ENCODE measurements at places on chromosomes 7 and 10. TPM values are rescaled to one million over a fixed set of nuclear protein-coding genes. Genes with fewer than 3 reads are reported as not detected.

- no peak for DNase-seq
Observed at GRCh38 chr7:95632609-95633008, 36.3 kb upstream of the PDK4 start.

DNA sequence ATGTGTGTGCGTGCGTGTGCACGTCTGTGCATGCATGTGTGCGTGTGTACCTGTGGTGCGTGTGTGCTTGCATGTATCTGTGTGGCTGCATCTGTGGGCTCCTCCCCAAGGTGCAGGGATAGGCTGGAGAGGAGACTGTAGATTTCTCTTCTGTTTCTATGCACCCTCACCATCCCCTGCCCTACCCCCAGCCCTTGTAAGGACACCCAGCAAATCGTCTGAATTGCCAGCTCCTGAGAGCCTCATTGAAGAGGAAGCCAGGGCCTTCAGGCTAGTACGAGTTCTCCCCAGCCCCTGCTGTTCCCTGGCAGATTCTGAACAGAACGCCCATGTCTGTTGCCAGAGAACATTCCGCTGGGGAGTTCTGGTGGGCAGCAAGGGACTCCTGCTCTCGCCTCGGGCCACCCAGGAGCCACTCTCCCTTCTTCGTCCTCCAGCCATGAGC, 17.0 kb upstream of the TRIM8 start:
- DNase-seq = no peak

- peak; percentile 55 for DNase-seq
Observed at GRCh38 chr10:15245530-15245929, 77.0 kb upstream of the NMT2 start.

- no peak for DNase-seq
Observed at GRCh38 chr10:60323162-60323561, 66.5 kb downstream of the ANK3 start.

DNA sequence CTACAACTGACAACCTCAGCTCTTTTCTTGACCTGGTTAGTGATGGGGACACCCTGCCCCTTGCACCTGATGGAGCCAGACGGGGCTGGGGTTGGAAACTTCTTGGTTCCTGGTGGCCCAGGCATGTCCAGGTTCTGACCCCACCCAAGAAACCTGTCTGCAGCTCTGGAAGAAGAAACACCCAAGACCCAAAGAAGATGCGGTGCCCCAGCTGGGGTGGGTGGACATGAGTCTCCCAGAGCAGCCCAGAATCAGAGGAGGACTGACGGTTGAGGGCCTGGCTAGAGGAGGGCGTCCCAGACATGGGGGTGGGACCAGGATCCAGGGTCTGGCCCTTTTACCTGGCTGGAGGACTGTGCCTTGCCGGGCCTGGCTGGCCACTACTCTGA, 202.4 kb downstream of the GLRX3 start:
- no peak for DNase-seq

GRCh38 chr7:130079846-130080394, 9.6 kb downstream of the KLHDC10 start:
- DNase-seq = no peak

- peak; percentile 98 for DNase-seq
Observed at GRCh38 chr7:140517546-140518369, 38.5 kb upstream of the MKRN1 start.

The FAM131B gene
- 28.8 TPM for total RNA-seq

- DNase-seq = peak; percentile 79
Observed at GRCh38 chr10:77428691-77429395, 208.8 kb downstream of the KCNMA1 start.

Measured in GM23338 (cell line).